RCC 7860 (cell line): ENCODE measurements at places on chromosomes 3 and 15.
A peak's percentile ranks its signal among the peaks of the same experiment; 100 is the strongest.

DNA sequence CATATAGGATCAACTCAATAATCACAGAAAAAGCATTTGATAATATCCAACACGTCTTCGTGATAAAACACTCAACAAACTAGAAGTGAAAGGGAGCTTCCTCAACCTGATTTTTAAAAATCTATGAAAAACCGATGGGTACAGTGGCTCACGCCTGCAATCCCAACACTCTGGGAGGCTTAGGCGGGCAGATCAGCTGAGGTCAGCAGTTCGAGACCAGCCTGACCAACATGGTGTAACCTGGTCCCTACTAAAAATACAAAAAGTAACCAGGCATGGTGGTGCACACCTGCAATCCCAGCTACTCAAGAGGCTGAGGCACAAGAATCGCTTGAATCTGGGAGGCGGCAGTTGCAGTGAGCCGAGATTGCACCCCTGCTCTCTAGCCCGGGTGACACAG, 2.2 kb upstream of the MFGE8 start:
- no peak for DNase-seq

DNA sequence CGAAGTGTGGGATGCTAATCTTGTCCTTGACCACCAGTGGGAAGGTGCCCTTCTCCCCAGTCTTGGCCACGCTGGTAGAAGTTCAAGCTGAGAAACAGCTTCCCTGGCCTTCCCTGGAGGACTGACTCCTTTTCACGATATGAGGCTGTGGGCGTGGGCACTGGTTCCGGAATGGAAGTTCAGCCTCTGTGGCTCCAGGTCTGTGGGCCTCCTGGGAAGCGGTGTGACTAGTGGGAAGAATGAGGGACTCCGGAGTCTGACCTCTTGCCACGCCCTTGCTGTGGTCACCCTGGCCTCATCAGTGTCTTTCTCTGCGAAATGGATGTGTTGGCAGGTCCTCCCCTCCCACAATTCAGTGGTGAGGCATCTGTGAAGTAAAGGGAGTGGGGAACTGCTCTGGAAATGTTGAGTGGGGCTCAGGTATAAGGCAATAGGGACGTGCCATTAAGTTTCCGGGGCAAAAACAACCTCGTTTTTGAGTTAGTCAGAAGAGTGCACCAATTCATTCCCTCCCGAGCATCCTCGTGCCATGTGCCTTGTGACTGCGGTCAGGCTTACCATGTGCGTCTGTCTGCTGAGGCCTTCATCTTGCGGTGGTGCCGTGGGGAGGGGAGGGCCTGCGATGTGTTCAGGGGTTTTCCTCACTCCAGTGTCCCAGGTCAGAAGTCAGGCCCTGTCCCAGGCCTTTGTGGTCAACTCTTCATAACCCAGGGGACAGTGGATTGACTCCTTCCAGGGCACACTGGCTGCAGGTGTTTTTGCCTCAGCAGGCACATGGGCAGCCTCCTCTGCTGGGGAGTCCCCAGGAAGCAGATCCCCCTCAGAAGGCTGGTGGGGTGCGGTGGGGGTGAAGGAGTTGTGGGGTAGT, 11.8 kb upstream of the SEC13 start:
- DNase-seq: no peak

GRCh38 chr3:4065085-4065484, 238.1 kb upstream of the SETMAR start:
- no peak for DNase-seq

GRCh38 chr15:39130556-39131379, 450.1 kb upstream of the THBS1 start:
- peak; percentile 43 for DNase-seq

DNA sequence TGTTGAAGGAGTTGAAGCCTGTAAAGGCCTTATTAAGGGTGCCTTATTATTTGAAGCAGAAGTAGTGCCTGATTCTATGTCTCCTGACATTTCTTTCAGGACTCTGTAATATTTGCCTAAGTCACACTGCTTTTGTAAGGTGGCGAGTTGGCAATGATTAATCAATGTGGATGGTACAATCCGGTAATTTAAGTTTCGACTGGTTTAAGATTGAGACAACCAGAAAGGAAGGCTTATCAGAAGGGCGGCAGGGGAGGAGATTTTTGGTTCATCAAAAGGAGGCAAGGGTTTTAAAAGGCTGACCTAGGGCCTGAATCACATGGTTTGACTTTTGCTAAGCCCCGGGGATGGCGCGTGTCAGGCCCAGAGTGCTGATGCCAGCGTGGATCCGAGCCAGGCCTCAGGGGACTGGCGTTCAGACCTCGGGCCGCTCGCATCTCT, 830 bp upstream of the RNF13 start:
- no peak for DNase-seq

GRCh38 chr3:57777774-57778173, 21.7 kb downstream of the SLMAP start:
- no peak for DNase-seq

DNA sequence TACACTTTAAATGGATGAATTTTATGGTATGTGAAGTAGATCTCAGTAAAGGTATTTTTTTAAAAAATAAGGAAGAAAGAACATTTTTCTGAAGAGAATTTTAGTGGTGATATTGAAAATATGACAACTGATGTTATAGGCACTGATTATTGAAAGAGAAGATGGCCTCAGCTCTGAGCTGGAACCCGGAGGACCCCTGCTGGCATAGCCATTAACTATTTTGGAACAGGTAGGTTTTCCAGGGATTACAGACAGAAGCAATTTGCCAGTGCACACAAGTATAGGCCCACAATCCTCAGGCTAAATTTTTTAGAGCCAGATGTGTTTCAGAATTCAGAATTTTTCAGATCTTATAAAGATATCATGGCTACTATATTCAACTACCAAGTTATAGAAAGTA, 315.9 kb upstream of the GPR149 start:
- no peak for DNase-seq

DNA sequence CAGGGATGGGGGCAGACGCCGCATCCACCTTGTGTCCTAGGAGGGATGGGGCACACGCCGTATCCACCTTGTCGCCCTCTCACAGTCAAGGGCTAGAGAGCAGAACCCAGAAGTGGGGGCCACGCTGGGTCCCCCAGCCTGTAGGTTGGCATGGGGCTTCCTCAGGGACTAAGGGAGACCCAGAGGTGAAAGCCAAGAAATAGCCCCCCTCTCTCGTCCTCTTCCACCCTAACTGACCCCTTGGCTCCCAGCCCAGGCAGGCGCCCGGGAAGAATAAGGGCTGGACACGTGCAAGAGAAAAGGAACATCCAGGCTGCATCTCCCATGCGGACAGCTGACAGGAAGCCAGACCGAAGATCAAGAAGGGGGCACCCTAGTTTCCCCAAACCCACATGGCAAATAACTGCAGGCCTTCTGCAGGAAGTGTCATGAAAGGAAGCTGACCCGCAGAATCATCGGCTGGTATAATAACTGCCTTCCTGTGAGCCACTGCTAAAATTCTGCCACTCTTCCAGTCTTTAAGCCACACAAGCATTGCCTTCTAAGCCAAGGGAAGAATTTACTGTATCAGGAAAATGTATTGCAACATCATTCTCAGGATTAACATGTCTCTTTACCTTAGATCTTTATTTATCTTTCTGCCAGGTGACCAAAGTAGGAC, 38.5 kb upstream of the TFRC start:
- DNase-seq: no peak

DNA sequence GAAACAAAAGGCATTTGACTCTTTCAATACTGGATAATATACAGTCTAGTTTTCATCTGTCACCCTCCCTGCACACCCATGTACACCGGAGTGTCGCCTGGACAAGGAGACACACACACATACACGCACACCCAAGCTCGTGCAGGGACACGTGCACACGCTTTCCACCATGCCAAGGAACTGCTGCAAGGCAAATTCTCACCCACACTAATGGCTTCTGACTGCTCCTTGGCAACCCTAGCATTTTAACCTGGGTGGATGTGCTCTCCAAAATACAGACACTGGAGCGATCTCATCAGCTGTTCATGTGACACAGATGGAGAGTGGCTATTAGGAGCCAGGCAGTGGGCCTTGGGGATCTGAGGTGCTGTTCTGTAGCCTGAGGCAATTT, 61.6 kb downstream of the MEIS2 start:
- no peak for DNase-seq

- no peak for DNase-seq
These were observed 70.6 kb upstream of the STT3B start for GRCh38 chr3:31462050-31462569.

DNA sequence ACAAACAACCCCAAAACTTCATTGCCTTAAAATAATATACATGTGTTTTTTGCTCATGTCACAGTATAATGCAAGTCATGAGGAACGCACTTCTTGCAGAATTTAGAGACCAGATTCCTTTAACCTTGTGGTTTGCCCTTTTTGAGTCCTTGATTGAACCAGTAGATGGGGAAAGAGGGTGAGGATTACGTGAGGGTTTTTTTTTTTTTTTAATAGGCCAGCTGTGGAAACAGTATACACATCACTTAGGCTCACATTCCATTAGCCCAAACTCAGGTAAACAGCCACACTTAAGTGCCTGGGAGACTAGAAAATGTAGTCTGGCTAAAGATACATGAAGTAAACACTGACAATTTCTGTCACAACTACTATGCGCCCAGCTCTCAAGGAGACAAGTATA, 114.9 kb upstream of the MLF1 start:
- DNase-seq: no peak

GRCh38 chr15:65309882-65310418, 5.5 kb downstream of the RNU5B-1 start:
- DNase-seq: no peak

DNA sequence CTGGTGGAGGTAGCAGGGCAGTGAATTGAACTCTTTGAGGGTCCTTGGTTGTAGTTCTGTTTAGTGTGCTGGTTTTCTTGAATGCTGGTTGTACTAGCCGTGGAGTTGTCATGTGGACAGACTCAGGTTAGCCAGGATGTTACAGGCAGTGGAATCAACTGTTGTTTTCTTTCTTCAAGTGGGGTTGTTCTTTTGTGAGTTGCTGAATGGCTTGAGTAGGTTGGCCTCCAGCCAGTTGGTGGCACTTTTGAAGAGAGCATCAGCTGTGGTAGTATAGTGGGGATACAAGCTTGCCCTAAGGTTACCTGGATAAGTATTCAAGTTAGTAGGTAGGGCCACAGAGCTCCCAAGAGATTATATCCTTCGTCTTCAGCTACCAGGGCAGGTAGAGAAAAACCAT, 31.8 kb upstream of the RARB start:
- no peak for DNase-seq

DNA sequence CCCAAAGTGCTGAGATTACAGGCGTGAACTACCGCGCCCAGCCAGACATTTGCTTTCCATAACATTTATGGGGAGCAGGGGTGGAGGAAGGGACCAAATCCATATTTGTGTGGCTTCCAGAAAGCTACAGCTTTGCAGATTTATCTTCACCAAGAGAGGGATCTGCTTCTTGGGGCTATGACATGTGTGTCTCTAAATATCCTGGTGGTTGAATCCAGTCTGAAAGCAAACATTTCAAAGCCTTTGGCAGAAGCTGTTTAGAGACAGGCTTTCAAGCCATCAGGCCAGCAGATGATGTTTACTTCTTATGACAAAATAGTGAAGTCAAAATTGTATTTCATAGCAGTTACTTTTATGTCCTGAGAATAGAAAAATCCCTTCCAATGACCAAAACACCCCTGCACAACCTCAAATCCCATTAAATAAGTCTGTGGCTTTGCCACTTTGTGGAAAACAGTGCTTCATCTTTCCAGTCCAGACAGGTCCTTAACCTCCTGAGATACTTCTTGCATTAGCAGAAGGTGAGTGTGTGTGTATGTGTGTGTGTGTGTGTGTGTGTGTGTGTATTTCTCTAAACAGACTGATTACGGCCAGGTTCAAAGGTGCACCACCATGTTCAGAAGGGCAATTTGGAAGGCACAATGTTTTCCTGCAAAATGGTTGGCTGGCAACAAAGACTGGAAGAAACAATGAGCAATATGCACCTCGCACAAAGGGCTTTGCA, 191.4 kb upstream of the LRIG1 start:
- DNase-seq: no peak

GRCh38 chr3:115683773-115684172, 60.5 kb downstream of the GAP43 start:
- DNase-seq: no peak

DNA sequence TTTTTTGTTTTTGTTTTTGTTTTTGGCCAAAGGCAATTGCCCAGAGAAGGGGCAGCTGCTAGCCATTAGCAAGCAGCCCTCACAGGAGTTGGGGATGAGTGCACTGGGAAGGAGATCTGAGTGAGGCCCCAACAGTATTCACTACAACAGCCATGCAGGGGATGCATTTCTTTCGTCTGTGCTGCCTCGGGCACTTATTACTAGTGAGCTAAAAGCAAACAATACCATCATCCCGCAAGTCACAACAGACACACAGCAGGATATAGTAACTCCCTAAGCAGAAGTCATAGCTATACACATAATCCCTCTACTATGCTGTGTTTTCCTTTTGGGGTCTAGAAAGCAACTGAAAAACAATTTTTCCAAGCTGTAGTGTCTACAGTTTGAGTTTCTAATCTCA, 27.2 kb downstream of the CRTAP start:
- DNase-seq: no peak

DNA sequence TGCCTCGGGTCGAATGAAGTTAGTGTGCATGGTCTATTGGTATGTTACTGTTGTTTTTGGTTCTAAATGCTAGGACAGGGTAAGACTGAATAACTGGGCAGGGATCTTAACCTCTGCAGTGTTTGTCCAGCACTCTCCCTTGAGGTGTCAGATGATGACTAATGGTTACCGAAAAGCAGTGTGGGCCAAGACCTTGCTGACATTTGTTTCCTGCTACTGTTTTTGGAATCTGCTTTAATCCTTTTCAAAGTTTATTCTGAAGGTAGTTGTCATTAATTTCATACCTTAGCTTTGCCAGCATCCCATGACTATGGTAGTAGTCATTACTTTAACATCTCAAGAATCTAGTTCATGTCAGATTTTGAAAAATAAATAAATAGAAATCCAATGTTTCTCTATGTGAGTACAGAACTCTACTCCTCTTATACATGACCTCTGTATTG, 117.0 kb downstream of the P3H2 start:
- peak; percentile 90 for DNase-seq

DNA sequence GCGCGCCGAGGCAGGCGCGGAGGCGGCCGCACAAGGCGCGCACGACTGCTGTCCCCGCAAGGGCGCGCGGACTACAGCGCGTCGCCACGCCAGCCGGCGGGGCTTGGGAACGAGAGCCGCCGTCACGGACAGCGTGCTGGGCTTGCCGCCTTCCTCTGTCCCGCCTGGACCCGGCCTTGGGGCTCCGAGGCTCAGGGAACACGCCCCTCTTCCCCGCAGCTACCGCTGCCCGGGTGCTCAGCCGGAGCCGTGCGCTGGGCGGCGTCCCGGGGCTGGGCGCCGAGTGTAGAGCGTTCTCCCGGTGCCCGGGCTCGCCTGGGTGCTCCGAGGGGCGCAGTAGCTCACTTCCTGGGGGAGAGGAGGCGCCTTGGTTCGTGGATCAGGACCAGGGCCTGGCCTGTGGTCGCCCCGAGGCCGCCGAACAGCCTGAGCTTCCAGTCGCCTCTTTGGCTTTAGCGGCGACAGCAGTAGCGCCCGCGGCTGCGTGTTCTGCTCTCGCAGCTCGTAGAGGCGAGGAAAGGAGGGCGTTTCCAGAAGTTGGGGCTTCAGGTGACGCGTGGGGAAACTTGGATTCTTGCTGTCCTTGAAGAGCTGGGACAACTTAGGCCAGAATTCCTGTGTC, 226.7 kb upstream of the C2CD4B start:
- no peak for DNase-seq
